ENCODE measurements at places on chromosomes 1 and 21.

- no peak for DNase-seq
Measured at GRCh38 chr1:119984771-119985170, 84.7 kb downstream of the NOTCH2 start.

- no peak for DNase-seq
Measured at GRCh38 chr1:206723462-206723804, 38.7 kb downstream of the MAPKAPK2 start.

DNA sequence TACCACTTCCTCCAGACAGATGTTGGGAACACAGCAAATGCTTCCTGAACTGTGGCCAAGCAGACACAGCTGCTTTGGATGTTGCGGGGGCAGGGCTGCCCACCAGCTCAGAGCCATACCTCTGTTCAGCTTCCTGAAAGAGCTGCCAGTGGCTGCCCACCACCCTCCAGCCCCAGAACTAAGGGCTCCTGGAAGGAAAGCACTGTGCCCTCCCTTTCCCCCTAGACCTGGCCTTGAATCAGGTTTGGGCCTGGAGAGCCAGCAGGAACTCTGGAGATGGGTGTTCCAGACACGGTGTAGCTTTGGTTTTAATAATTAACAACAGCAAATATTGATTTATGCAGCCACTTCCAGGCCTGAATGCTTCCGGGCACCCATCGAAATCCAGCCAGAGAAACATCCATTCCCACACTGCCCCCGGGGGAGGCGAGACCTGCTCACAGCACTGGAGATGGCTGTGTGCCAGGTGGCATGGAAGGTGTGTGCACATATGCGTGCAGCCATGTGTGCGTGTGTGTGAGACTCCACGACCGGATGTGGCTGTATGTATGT is 45.7 kb downstream of the RAP1GAP start:
- no peak for DNase-seq

DNA sequence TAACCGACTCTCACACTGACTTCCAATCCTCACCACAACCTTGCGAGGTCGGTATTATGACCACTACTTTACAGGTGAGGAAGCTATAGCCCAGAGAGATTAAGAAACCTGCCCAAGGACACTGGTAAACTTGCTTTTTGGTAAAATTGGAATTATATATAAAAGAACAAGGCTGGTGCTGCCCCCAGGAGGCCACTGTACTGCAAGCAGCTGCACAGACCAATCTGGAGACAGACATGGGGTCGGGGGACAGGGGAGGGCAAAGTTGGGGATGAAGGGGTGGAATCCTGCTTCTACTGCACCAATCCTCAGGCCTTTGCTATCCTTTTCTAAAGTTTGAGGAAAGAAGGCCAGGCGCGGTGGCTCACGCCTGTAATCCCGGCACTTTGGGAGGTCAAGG is 280.8 kb downstream of the SPATA17 start:
- no peak for DNase-seq

GRCh38 chr1:88784551-88784950 is 100.5 kb downstream of the PKN2 start:
- DNase-seq: no peak

DNA sequence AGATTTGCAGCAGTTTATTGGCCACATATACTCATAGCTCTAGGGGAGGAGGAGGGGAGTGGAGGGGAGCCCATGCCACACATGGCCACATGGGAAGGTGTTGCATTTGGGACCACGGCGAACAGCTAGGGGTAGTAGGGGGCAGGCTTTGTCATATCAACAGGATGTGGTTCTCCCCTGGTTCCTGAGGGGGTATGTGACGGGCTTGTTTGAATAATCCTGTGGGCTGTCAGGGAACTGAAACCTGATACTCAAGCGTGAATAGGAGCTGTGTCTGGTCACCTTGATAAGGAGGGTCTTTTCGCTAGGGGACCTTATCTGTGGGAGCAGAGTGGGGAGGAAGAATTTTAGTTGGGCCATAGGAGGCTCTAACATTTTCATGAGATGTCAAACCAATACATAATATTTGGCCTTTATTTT is 264.7 kb downstream of the CTH start:
- DNase-seq: no peak

- no peak for DNase-seq
Measured at GRCh38 chr1:172469717-172470116, 25.8 kb upstream of the PIGC start.

GRCh38 chr1:69258842-69259241 is 308.9 kb upstream of the LRRC7 start:
- no peak for DNase-seq

- DNase-seq: no peak
Measured at GRCh38 chr1:86933562-86934377, 19.3 kb downstream of the HS2ST1 start.

- DNase-seq: no peak
Measured at GRCh38 chr1:201676197-201676596, 137.3 kb downstream of the NAV1 start.

DNA sequence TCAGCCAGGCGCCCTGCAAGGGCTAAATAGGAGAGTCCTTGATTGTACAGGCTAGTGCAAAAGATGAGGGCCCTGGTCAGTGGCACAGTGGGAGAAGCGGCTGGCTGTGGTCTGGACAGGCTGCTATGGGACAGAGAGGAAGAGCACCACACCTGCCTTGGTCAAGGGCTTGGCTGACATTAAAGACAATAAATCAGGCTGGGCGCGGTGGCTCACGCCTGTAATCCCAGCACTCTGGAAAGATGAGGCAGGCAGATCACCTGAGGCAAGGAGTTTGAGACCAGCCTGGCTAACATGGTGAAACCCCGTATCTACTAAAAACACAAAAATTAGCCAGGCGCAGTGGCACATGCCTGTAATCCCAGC is 62.9 kb downstream of the NID1 start:
- DNase-seq: no peak

DNA sequence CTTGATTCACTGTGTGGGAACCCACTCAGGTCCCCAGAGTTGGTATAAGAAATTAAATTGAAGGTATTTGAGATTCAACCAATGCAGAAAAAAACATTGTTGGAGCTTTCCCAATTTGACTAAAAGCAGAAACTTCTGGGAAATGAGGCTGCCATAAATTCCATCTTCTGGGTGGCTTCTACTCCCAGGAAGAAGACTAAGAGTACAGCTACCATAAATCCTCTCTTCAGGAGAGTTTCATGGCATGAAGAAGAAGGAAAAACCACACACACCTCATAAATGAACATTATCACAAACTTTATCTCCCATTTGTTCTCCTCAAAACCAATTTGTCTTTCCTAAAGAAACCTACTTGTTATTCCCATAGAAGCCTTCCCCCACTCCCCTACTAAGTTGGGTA is 283.9 kb downstream of the DPYD start:
- no peak for DNase-seq

DNA sequence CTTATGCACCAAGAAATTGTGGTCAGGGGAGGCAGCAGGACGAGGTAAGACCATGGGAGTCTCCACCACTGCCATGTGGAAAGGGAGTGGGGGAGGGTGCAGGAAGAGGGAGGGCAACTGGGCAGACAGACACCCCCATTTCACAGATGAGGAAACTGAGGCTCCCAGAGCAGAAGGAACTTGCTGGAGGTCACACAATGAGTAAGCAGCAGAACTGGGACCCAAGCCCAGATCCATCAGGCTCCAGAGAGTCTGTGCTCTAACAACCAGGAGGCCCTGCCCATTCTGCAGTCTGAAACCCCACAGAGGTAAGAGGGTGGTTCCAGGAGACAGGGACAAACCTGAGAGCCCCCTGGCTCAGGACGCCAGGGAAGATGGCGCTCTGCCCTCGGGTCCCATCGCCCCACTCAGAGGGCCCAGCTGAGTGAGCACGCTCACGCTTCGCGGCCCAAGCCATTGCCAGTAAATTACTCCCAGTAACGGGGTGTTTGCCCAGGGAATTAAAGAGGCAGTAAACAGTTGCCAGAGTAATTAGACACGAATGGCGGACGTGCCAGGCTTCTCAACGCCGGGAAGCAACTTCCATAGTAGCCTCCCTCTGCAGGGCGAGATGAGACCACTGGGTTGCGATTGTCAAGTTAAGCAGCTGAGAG is 59.2 kb downstream of the MATN1 start:
- no peak for DNase-seq

DNA sequence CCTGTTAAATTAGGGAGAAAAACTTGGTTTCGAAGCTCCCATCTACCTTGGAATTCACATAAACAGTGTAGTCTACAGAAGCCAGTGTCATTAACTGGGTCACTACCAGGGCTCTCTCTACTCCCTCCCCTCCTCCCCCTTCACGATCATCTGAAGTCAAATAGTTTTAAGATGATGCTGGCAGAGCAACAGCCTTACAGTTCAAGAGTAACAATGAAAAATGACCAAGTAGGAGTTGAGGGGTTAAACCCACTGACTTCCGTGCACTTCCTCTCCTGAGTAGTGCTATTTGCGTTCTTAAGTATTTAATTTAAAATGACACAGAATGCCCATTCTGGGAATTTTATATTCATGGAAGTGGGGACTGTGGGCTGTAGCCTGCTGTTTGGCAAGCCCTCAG is 236.9 kb downstream of the SIPA1L2 start:
- no peak for DNase-seq

- DNase-seq: no peak
Measured at GRCh38 chr1:83692524-83693381, 306.2 kb downstream of the TTLL7 start.

DNA sequence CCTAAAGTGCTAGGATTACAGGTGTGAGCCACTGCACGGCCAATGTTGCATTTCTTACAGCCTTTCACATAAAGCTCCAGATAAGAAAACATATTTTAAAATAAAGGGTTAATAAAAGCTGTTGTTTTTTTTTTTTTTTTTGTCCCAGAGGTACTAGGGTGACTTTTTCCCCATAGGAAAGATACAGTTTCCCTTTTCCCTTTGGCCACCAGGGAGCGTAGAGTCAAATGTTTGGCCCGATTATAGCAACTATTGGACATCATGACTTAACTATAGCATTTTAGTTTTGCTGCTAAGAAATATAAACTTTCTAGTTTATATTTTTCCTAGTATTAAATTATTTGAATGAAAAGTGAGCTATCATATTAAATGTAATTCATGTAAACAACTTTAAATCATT is 31.4 kb downstream of the GRIK3 start:
- DNase-seq: no peak

DNA sequence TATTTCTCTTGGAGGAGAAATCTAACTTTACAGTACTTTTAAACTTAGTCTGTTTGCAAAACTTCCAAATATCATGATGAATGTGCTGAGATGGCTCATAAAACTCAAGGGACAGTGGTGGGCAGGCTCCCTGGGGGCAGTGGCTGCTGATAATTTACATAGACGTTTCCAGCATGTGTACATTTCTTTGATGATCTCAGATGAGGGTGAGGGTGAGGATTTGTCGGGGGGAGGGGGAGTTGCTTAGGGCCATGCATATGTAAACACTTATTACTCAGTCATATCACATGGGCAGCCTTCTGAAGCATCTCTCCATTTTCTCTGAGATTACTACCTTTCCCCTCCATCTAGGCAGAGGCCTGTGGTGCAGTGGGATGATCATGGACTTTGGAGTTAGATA is 152.9 kb upstream of the HMGB4 start:
- no peak for DNase-seq

Data from mesothelial cell of epicardium (in vitro differentiated cells).